ENCODE measurements at places on chromosomes 2 and 18.
A peak's percentile ranks its signal among the peaks of the same experiment; 100 is the strongest.

- DNase-seq: peak; percentile 84
Observed at GRCh38 chr2:16608661-16609643, 56.7 kb downstream of the CYRIA start.

DNA sequence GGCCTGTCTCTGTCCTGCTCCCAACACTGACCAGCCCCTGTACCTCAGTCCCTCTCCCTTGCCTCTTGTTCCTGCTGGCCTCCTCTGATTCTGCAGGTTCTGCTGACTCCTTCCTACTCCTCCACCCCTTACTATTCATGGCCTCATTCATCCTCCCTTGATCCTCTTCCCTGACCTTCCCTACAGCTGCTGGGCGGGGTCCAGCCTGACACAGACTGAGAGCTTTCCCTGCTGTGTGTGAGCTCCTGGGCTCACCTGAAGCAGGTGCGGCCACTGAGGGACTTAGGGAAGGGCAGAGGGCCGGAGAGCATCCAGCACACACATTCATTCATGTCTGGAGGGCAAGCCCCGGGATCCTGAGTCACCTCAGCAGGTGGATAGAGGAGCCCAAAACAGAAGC, 185.6 kb downstream of the CTIF start:
- DNase-seq: no peak

- DNase-seq: no peak
Observed at GRCh38 chr2:186599186-186599778, 9.4 kb downstream of the ITGAV start.

DNA sequence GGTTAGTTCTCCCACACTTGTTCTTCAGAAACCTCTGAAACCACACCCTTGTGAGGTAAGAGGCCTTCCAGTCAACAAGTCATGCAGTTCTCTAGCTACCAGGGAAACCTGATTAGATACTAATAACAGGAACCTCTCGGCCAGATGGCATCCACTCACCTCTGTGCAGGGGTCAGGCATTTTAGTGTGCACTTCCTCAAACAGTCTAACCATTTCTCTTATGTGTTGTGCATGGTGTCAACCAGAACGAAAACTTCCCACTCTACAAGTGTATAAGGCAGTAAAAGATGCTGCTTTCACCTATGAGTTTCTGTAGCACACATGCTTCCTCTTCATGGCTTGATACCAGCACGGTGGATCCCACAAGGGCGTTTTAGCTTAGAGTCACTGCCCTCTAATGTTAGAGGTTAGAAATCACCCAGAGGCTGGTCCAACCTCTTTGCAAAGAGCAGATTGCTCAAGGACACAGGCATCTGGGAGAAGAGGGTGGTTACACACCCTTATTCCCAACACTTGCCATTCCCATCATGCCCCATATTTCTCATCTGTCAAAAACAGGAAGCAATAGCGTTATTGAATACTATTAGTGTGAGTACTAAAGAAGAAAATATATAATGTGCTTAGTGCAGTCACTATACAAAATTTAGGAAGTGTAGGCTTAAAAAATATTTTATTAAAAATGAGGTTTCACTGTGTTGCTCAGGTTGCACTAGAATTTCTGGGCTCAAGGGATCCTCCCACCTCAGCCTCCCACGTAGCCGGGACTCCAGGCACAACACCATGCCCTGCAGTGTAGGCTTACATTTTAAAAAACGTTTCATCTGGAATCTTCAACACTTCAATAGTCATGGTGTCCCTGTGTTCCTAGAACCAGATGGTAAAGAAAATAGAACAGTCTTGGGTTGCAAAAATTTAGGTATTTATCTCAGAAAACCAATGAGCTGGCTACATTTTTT, 34.5 kb upstream of the RAB31 start:
- DNase-seq: peak; percentile 58

GRCh38 chr2:33002863-33003262, 56.1 kb downstream of the LTBP1 start:
- DNase-seq: no peak

- no peak for DNase-seq
Observed at GRCh38 chr18:12843420-12844350, 40.4 kb downstream of the PTPN2 start.

GRCh38 chr2:7517088-7517487, 599.9 kb downstream of the RNF144A start:
- DNase-seq: no peak

GRCh38 chr2:23219666-23220065, 165.3 kb upstream of the KLHL29 start:
- DNase-seq: no peak

GRCh38 chr18:70394672-70395071, 105.8 kb downstream of the SOCS6 start:
- DNase-seq: no peak

- peak; percentile 23 for DNase-seq
Observed at GRCh38 chr18:77702686-77703085, 453.0 kb downstream of the GALR1 start.

DNA sequence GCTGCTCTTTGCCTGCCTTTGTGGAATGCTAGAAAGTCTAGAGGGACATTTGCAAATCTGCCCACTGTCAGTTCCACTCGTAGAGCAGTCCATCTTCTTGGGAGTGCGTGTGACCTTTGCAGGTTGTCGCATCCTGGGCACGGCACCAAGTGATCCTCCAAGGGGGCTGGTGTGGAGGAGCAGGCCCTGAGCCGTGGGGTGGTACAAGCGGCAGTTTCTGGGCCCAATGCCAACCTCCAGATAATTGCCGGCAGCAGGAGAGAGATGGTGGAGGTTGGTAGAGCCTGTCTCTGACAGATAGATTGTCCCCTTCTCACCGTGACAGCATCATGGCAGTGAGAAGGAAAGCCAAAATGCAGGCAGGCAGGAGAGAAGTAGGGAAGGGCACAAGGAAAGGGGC, 150.7 kb upstream of the SLC14A2 start:
- DNase-seq: no peak

GRCh38 chr18:74063023-74063422, 84.6 kb downstream of the FBXO15 start:
- no peak for DNase-seq

GRCh38 chr2:227106845-227107759, 56.9 kb downstream of the COL4A4 start:
- DNase-seq: peak; percentile 50

- no peak for DNase-seq
Observed at GRCh38 chr2:172232708-172233396, 130.2 kb upstream of the DLX2 start.

GRCh38 chr2:241291977-241292376, 23.5 kb downstream of the HDLBP start:
- no peak for DNase-seq

DNA sequence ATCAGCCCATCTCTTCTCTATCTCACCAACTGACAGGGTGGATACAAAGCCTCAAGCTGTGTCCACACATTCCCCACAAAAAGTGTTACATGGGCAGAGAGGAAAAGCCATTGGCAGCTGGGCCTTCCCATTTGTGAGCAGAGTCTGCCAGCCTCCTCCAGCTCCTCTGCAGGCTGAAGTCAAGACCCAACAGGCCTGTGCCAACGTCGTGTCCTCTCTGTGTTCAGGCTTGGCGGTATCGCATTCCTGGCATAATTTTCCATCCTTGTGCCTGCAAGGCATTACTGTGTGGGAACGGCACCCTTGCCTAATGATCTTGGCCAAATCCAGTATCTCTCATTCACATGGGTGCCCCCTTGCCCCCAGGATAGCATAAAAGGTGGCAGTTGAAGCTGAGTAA, 41.5 kb upstream of the APCDD1 start:
- no peak for DNase-seq

GRCh38 chr2:190653931-190654330, 5.0 kb downstream of the NAB1 start:
- no peak for DNase-seq

DNA sequence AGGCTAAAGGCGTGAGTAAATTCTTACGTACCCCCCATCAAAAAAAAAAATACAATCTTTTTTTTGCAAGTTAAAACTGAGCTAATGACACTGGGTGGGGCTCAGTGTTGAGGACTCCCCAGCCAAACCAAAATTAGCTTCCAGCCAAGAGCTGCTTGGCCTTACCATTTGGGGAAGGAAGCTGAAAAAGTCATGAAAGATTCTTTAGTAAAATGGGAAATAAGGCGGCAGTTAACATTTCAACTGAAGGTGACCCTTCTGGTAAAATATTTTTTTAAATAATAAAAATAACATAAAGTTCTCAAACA, 16.4 kb downstream of the SMAD7 start:
- DNase-seq: no peak

- DNase-seq: no peak
Observed at GRCh38 chr18:25467226-25467987, 115.4 kb upstream of the ZNF521 start.

GRCh38 chr2:54574107-54574859, 118.2 kb downstream of the SPTBN1 start:
- DNase-seq: no peak

DNA sequence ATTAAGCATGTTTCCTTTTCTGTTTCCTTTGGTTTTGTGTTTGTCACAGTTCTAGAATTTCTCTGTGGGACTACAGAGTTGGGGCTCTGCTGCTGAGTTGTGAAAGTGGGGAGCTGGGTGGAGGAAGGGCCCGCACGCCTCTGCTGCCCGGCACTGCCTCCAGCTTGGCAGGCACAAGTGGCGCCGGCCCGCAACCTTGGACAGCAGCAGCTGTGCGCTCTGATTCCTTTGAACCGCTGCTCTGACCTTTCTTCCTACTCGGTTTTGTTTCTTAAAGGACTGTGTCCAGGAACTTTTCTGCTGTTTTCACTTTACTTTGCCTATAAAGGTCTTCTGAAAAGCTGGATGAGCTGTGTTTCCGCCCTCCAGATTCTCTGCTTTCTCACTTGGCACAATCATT, 137.6 kb upstream of the ALPP start:
- no peak for DNase-seq

Measured in iPS-NIHi11 (cell line).